Placental pericyte (primary cell): ENCODE measurements at places on chromosomes 4 and X. TPM values are rescaled to one million over a fixed set of nuclear protein-coding genes. Genes with fewer than 3 reads are reported as not detected.

ZNF280C gene
- total RNA-seq: 2.6 and 9.6 TPM in 2 replicates

SCRG1 gene
- under 0.01 TPM in 2 replicates for total RNA-seq

GYPB gene
- not detected in 2 replicates for total RNA-seq

UGT2B11 gene
- not detected in 2 replicates for total RNA-seq

LONRF3 gene
- total RNA-seq: 0.22 and 0.57 TPM in 2 replicates

VCX2 gene
- not detected in 2 replicates for total RNA-seq

GLRA2 gene
- not detected in 2 replicates for total RNA-seq

CYTL1 gene
- total RNA-seq: 2.8 TPM in 1 of 2 replicates, not detected in the other

HSFX4 gene
- not detected in 2 replicates for total RNA-seq

EFHC2 gene
- 0.29 and 0.66 TPM in 2 replicates for total RNA-seq

SLC6A14 gene
- total RNA-seq: not detected in 2 replicates

HTN1 gene
- total RNA-seq: not detected in 2 replicates

MAGIX gene
- total RNA-seq: 1.1 and 3.3 TPM in 2 replicates

PRDM8 gene
- total RNA-seq: 9.6 and 29.3 TPM in 2 replicates

IRAK1 gene
- total RNA-seq: 117 and 144 TPM in 2 replicates

NAP1L3 gene
- 0.22 and 1.3 TPM in 2 replicates for total RNA-seq

RBMXL3 gene
- not detected in 2 replicates for total RNA-seq

LNX1 gene
- 0.86 and 2.0 TPM in 2 replicates for total RNA-seq

GYPE gene
- total RNA-seq: under 0.01 and 0.43 TPM in 2 replicates

FOXR2 gene
- total RNA-seq: not detected in 2 replicates

WDR17 gene
- 0.57 and 0.66 TPM in 2 replicates for total RNA-seq

ZIC3 gene
- total RNA-seq: not detected in 2 replicates

ACOX3 gene
- 17.9 and 29.3 TPM in 2 replicates for total RNA-seq

JADE3 gene
- total RNA-seq: 2.6 and 5.5 TPM in 2 replicates

ITIH6 gene
- total RNA-seq: not detected in 2 replicates

GPR50 gene
- not detected in 2 replicates for total RNA-seq

MAGEA12 gene
- not detected in 2 replicates for total RNA-seq

PITX2 gene
- 36.1 and 62.2 TPM in 2 replicates for total RNA-seq

JCHAIN gene
- total RNA-seq: 2.6 TPM in 1 of 2 replicates, not detected in the other

MAGEA4 gene
- not detected in 2 replicates for total RNA-seq

HTR2C gene
- 0.44 and 1.3 TPM in 2 replicates for total RNA-seq
